ENCODE measurements at places on chromosomes 11 and 22. TPM values are rescaled to one million over a fixed set of nuclear protein-coding genes. Genes with fewer than 3 reads are reported as not detected.

DNA sequence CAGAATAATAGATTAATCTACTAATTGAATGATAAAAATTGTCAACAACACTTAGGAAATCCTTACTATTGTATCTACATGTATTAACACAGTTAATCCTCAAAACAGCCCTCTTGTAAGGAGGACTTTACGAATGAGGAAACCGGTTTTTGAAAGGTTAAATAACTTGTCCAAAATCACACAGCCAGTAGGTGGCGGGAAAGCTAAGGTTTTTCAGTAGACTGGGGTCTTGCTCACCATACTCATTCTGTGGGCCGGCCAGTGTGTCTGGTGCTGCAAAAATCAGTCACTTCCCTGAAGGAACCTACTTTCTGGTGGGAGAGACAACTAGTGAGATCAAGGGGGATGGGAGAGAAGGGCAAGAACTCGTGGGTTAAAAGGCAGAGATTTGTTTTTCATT is 3.8 kb downstream of the DCPS start:
- no peak for DNase-seq

Gene UCP3
- 0.36 TPM for polyA plus RNA-seq

- no peak for DNase-seq
Measured at GRCh38 chr11:105673089-105673488, 63.2 kb downstream of the GRIA4 start.

- DNase-seq, result no peak
Measured at GRCh38 chr22:34414467-34415440, 494.5 kb upstream of the LARGE1 start.

DNA sequence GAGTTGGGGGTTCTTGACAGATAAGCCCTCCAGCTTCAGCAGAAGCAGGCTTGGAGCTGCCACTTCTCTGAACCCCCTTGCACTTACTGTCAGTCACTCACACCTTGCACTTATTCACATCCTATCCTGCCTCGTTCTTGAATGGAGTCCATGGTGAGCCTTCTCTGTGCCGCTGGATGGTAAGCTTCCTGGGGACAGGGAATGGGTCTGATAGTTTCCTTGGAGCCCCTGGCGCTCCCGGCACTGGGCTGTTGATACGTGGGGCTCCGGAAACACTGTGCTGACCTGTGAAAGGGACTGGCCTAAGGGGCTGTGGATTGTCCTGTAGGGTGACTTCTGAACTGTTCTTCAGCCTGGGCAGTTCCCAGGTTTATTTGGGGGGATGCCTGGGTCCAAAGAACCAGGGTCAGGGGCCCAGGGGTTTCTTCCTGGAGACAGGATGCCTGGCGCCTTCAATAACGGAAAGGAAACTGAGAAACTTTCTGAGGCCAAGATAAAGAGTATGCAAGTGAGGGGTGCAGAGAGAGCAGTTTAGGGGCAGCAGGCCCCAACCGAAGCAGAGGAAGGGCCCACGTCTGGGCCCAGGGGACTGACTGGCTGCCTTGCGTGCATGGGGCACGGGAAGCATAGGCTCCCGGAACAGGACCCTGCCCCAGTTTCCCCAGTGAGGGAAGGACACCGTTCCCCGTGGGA is 709 bp upstream of the ST3GAL4 start:
- no peak for DNase-seq

Gene VSIG2
- not detected for polyA plus RNA-seq

- no peak for DNase-seq
Measured at GRCh38 chr11:77967753-77968152, 26.7 kb downstream of the INTS4 start.

DNA sequence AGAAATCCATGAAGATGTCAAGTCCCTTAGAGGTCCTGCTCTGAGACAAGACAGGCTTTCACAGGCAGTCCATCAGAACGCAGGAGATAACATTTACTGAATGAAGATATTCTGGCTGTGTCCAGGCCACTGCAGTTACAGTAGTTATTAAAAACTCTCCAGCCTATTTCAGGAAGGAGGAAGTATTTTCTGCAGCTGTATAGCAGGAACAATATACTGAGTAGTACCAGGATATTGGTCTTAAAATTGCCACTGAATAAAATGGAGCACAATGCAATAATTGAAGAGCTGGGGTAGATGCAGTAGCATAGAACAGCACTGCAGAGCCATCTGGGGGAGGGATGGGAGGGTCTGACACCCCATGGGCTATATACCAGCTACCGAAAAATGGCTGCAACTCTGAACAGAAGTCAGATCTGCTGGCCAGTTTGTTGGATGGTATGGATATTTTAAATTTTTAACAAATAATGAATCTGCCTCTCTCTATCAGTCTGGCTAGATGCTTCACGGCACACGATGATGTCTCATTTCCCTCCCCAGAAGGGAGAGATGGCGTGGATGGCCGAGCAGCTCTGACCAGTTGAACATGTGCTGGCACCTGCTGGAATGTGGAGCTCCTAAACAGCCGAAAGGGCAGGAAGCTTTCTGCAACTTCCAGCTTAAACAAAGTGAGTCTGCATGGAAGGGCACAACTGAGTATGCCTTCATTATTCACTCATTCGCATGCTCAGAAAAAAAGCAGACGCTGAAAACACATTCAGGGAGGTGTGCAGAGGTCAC is 342.1 kb upstream of the SYN3 start:
- DNase-seq, result no peak

DNA sequence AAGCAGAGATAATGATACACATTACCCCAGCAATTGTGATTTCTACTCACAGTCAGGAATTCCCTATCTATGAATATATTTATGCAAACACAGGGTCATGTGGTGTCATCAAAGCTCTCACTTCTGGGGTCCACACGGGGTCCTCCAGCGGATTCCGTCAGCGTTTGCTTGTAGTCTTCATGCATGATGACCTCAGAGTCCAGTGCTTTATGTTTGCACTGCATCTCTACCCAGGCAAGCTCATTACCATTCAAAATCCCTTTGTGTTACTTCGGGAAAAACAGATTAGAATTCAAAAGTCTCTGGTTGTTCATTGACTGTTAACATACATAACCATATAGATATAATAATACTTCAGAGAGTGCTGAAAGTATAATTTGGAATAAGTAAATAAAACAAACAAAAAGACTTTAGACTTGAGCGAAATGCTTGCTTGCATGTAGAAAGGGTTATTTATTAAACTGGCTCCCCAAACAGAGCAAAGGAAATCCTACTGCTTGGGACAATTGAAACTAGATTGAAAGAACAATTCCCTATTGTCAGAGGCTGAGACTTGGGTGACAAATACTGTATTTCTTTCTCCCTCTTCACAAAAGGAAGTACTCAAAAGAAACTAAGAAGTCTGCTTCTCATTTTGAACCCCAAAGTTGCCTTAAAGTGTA is 423.1 kb downstream of the ETS1 start:
- no peak for DNase-seq

DNA sequence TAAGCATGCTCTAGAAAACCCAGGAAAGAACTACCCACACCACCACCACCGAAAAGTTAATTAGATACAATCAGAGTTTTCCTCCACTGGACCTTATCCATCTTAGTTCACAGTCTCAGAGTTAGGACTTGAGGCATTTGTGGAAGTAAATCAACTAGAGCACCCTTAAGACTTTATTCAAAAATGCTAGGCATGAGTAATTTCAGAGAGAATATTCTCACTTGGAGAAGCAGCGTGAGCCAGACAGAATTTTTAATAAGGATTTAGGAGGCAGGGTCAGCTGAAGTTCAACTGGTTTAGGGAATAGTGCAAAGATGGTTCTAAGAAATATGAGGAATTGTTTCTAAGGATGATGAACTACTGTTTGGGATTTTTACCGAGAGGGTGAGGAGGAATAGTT is 1.2 kb upstream of the OLFML1 start:
- no peak for DNase-seq

DNA sequence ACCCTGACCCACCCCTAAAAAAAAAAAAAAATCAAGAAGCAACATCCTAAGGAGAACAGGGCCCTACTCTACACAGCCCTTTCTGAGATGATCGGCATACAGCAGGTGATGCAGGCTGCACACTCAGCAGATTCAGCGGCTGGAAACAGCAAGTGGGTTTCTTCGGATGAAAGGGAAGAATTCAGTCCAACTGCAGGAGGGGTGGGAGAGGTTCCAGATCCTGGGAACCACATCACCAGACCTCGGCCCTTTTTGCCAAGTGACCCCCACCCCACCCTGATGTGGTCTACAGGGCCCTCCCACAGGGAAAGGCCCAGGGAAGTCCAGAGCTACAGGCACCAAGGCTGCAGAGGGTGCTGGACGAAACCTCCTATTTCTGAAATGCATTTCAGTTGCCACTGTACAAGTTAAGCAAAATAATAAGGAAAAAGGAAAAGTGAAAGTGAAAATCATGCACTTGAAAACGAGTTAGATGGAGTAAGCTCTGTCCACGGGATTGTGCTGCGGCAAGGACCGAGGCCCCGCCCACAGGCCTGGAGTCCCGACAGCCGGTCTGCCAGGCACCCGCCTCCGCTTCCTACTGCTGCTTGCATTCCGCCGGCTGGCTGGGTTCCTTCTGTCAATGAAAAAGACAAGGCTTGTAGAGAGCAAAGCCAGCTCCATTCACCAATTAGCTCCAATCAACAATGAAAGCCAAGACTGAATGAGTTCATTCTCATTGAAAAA is 16.0 kb upstream of the PHLDA2 start:
- DNase-seq, result no peak

DNA sequence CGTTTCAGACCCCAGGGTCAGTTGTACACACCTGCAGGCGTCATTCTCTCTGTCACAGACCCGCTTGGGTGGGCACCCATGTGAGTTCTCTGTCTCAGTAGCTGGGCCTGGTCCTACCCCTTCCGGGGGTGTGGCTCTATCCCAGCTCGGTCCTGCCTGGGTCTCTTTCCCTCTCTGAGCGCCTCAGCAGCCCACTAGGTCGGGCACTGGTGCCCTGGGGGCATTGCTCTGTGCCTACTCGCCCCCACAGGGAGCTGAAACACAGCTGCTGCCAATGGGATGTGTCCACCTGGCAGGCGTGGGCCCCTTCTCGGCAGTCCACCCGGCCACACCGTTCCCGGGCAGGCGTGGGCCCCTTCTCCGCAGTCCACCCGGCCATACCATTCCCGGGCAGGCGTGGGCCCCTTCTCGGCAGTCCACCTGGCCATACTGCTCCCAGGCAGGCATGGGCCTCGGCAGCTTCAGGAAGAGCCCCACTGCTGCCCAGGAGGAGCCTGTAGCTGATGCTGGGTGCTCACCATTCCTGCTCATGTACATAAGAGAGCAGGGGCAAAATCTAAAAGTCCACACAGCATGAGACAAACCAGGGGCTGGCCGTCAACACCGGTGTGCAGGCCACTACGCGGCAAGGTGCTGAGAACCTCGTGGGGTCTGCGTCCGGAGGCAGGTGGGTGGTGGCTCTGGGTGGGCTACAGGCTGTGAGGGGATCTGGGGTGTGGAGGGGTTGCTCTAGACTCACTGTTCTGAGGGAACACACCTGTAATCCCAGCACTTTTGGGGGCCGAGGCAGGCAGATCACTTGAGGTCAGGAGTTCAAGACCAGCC is 12.3 kb downstream of the MLC1 start:
- no peak for DNase-seq

DNA sequence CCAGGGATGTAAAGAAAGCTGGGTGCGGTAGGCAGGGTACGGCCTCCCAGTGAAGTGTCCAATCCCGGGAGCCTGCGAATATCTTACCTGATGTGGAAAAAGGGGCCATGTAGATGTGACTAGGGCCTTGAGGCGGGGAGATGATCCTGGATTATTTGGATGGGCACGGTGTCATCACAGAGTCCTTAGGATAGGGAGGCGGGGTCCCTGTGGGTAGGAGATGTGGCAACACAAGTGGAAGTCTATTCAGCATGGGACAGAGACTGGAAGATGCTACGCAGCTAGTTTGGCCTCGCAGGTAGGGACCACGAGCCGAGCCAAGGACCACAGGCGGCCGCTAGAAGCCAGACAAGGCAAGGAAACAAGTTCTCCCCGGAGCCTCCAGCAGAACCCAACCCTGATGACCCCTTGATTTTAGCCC is 46.4 kb upstream of the SHANK2 start:
- no peak for DNase-seq

DNA sequence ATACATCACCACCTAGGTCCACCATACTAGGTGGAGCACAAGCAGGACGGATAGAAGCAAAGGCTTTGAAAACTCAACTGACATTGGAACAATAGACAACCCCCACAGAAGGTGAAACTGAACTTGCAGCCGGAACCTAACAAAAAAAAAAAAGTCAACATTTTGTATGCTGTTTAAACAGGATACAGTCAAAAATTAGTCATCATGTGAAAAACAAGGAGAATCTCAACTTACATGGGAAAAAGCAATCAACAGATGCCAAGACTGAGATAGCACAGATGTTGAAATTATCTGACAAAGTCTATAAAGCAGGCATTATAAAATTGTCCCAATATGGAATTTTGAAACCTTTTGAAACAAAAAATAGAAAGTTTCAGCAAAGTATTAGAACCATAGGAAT is 123.8 kb downstream of the RAB38 start:
- DNase-seq, result no peak

GRCh38 chr22:27210111-27210730 is 552.8 kb downstream of the MIAT start:
- no peak for DNase-seq

- DNase-seq, result no peak
Measured at GRCh38 chr11:27611947-27612455, 88.3 kb downstream of the BDNF start.

DNA sequence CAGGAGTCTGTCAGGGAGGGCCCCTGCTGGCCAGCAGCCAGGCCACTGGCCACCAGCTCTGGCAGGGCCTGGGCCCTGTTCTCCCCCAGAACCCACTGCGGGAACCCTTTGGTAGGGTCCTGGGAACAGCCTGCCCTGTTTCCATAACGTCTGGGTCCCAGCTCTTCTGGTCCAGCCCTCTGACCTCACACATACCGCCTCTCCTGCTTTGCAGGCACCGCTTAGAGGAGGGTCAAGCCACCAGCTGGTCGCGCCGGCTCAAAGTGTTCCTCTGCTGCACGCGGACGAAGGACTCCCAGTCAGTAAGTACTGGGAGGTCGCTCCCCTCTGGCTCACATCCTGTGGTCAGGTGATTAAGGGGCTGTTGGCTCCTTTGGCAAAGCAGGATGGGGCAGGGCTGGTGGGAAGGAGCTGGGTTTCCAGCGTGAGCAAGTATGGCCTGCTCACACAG is 26.6 kb upstream of the MYRF start:
- DNase-seq, result no peak

GRCh38 chr22:37753746-37754145 is 54.0 kb upstream of the GCAT start:
- no peak for DNase-seq

DNA sequence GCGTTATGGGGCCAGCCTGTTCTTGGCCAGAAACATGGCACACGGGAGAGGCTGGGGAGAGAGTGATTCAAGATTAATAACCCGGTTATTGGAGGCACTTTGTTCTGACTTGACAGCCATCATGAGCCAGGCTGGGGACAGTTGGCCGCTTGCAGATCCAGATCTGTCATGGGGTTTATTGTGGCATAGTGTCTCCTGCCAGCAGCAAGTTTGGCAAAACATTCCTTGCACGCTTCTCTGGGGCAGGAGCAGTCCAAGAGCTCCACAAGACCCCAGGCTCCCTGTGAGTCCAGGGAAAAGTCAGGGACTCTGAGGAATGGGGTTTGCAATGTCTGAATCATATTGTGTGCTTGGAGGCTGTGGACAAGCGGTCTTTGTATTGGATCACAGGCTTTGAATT is 270.4 kb downstream of the MIAT start:
- no peak for DNase-seq
